Stimulated activated CD8-positive, alpha-beta memory T cell treated with anti-CD3 and anti-CD28 coated beads, Interleukin-7, amount 100 ng/mL, for 24 hours (primary cell): ENCODE measurements at places on chromosomes 4 and X.

DNA sequence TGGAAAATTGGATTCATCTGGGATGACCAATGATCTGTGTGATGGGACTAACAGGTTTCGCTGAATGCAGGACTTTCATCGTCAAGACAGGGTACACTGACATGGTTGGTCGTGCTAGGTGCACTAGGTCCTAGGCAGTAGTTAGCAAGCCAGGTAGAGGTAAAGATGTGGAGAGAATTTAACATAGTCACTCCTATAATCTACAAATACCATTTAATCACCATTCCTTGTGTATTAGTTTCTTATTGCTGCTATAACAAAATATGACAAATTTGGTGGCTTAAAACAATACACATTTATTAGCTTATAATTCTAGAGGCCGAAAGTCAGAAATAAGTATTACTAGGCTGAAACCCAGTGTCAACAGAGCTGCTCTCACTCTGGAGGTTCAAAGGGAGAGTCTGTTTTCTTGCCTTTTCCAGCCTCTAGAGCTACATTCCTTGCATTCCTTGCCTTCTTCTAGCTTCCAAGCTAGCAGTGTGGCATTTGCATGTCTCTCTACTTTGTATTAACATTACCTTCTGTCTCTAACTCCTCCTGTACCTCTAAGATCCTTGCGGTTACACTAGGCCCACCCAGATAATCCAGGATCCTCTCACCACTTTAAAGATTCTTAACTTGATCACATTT is 98.7 kb upstream of the GRIA3 start:
- DNase-seq: no peak

DNA sequence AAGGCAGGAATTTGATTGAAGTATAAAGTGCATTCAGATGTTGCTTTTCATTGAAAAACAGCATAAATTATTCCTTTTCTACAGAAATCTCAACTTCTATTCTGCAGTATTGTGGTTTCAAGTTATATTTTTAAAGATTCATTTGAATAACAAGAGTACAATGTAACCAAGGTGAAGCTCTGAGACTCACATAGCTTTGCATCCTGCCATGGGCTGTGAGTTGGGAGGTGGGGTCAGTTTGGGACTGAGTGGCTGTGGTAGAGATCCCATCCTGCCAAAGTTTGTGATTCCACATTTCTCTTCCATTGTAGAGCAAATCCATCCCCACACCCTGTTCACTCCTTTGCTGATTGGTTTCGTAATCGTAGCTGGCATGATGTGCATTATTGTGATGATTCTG is 69.2 kb downstream of the KIT start:
- no peak for DNase-seq

GRCh38 chrX:67555578-67556203 is 11.9 kb downstream of the AR start:
- DNase-seq: no peak

- DNase-seq: no peak
Observed at GRCh38 chr4:11748164-11748872, 319.6 kb upstream of the HS3ST1 start.

- no peak for DNase-seq
Observed at GRCh38 chrX:39891781-39892180, 206.0 kb downstream of the BCOR start.

GRCh38 chr4:243426-243825 is 61.8 kb downstream of the ZNF732 start:
- no peak for DNase-seq

DNA sequence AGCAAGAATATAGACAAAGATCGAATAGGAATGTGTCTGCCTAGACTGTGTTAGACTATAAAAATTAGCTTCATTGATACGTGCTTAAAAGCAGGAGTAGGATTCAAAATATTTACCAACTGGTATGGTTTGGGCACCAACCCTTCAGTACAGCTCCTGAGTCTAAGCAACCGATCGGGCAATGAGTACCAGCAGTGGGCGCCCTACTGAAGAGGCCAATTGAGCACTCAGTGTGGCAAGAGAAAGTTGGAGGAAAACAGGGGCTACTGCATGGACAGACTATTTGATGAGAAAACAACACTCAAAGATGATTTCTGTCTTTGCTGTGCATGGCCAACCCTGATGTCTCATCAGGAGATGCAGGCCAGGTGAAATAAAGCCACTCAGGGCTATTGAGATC is 176.0 kb upstream of the NWD2 start:
- DNase-seq: no peak

- no peak for DNase-seq
Observed at GRCh38 chr4:38377195-38377594, 286.8 kb upstream of the KLF3 start.

DNA sequence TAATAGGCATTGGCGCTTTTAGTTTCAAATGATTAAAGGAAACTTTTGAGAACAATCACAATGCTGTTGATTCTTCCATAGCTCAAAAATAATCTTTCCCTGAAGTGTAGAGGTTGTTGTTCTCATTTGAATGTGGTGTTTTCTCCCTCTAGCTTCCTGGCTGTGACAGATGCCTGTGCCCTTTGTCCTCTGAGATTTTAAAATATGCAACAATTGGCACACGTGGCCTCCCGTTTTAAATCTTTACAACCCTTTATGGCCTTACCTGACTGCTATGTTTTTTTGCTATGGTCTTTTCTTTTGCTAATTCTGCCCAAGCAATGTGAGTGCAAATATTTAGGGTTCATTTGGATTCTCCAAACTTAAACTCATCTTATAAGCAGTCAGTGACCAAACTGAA is 22.9 kb upstream of the CASK start:
- DNase-seq: no peak

GRCh38 chr4:55510685-55511084 is 36.0 kb downstream of the CLOCK start:
- DNase-seq: no peak

GRCh38 chr4:159922119-159922518 is 819.2 kb downstream of the RAPGEF2 start:
- DNase-seq: no peak

DNA sequence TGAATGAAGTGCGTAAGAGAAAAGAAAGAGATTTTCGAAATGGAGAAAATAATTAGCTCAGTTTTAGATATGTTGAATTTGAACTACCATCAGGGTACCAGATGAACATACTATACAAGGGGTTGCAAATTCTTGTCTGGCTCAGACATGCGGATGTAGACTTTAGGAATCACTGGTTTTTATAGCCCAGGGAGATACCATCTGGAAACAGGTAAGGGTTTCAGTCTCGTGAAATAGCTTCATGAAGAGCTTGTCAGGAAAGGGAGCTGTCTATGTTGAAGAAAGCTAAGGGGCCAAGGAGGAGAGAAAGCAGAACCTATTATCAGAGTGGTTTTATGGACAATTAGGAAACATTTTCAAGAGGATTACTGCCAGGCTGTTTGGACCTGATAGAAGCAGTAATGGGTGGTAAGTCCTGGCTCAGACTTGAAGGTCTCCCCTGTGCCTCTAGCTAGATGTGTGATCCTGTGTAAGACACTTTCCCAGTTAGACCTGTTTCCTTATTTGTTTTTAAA is 6.7 kb downstream of the RAB9A start:
- DNase-seq: no peak

- DNase-seq: no peak
Observed at GRCh38 chr4:83510442-83510841, 25.5 kb upstream of the GPAT3 start.

GRCh38 chrX:106932492-106932923 is 12.3 kb downstream of the CLDN2 start:
- DNase-seq: no peak

DNA sequence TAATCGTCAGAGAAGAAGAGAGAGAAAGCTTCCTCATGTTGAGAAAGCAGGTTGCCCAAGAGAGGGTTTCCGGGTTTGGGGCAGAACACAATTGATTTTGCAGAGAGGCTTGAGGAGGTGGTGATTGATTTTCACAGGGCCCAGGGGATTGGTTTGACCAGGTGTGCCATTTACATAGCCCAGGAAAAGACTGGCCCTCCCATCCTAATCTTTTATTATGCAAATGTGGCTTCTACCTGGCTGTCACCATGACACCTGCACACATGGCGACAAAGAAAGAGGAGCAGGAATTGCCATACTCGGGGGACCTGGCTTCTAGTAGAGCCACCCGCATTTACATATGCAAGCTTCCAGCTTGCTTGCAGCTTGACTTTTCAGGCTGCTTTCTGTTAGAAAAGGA is 405.3 kb downstream of the PPP4R3C start:
- DNase-seq: no peak

GRCh38 chr4:38782452-38783108 is at the start of gene TLR10:
Gene TLR10, minus strand, starts transcription at chr4:38782990. Its CDS starts 7,400 bp downstream, at chr4:38775590.
- DNase-seq: no peak

- no peak for DNase-seq
Observed at GRCh38 chr4:127120441-127121090, 512.2 kb upstream of the INTU start.
